ENCODE measurements at places on chromosomes 1 and 21.

- peak; percentile 91 for DNase-seq
Measured at GRCh38 chr1:210236840-210237409, 4.3 kb downstream of the SERTAD4 start.

- DNase-seq: no peak
Measured at GRCh38 chr21:9753943-9754342, 767.4 kb upstream of the TPTE start.

DNA sequence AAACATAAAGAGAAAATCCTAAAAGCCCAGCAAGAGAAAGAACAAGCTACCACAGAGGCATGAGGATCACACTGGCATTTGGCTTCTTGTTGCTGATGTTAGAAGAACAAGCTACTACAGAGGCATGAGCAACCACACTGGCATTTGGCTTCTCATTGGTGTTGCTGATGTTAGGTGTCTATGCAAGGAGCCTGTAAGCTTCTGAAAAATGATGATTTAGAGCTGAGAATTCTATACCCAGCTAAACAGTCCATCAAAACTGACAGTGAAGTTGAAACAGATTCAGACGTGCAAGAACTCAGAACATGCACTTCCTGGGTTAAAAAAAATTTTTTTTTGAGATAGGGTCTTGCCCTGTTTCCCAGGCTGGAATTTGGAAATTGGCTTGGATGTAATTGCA, 37.8 kb upstream of the ADARB1 start:
- DNase-seq: no peak

- DNase-seq: no peak
Measured at GRCh38 chr1:45589861-45590260, 6.0 kb downstream of the NASP start.

DNA sequence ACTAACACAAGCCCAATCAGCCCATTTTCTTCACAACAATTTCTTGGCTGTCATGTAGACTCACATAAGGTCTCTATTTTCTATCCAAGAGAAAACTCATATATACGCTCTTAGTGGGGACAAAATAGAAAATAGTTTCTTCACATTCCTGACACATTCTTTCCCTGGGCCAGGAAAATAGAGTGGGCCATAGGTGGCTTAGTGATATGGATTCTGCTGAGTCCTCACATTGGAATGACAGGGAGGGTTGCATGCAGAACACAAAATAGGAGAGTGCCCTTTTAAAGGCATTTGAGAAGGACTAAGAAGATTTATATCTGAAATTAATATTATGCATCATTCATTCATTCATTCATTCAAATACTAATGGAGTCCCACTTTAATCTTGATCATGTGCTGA, 207.7 kb downstream of the LYPLAL1 start:
- DNase-seq: no peak

- DNase-seq: no peak
Measured at GRCh38 chr1:199756066-199756465, 271.4 kb upstream of the NR5A2 start.
